ENCODE measurements at places on chromosomes 6 and 20.
A peak's percentile ranks its signal among the peaks of the same experiment; 100 is the strongest.

- DNase-seq = no peak
Measured at GRCh38 chr6:39892490-39893129, 41.7 kb downstream of the MOCS1 start.

DNA sequence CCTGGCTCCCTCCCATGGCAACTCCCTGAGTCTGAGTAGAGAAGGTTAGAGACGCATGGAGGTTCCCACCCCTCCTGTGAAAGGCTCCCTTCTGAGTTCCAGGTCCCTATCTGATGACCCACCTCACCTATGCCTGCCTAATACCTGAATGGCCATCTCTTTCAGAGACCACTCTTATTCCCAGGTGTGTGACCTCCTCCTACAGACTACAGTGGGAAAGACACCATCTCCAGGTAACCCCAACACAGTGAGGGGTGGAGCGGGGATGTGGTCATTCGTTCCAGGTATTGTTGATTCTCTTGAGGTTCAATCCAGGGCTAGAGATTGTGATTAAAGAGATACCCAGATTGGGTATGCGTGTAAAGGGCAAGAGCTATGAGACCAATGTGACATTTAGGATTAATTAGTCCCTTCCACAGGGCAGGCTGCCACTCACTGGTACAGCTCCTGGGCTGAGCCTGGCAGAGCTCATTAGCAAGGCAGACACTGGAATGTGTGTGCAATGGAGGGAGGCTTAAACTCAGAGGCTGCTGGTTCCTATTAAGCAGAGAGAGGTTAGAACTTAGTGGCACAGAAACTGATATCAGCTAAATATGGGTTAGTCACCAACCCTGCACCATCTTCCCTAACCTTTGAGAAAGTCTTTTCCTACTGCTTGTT lies 46.5 kb upstream of the IER3 start:
- DNase-seq = peak; percentile 47

- no peak for DNase-seq
Measured at GRCh38 chr6:166465003-166465399, 82.3 kb upstream of the MPC1 start.

- DNase-seq = peak; percentile 50
Measured at GRCh38 chr20:18058661-18059467, 1.1 kb upstream of the OVOL2 start.

DNA sequence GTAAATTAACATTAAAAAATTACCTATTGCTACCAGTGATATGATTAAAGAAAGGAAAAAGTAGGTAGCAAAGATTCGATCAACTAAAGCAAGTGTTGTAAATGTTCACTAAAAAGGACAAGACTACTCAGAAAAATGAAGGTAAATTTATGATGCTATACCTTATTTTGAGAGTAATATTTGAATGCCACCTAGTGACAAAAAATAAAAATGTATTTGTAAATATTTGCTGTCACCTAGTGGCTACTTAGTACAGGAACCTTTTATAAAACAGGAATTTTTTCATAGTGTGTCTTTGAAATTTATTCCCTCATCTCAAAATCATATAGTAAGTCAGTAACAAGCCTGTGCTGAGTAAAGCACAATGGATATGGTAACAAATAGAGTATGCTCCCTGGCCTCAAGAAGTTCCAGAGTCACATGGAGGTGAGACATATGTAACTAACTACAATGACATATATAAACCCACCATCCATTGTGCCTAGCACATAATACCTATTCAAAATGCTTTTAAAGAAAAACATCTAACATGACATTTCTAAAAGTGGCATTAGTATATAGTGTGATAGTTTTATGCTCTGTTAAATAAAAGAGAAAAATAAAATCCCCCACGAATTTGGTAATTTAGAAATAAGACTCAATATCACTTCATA lies 193.1 kb upstream of the SIM1 start:
- no peak for DNase-seq

- DNase-seq = no peak
Measured at GRCh38 chr6:41756354-41756753, 9.2 kb upstream of the PGC start.

DNA sequence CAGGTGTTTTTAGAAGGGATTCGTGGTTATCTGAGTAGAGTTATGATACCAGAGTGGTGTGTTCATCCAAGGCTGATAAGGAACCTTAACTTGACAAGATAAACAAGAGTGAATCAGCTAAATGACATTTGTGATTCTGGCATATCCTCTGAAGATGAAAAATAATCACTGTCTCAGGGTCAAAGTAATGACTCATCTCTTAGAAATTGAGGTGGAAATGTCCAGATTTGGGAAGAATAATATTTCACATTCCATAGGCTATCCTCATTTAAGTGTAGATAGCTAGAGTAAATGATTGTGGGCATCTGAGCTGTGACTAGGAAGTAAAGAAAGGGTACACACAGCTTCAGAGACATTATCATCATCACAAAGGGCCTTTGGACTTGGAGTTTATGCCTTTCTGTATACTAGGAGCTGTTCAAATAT lies 255.7 kb downstream of the GJA1 start:
- no peak for DNase-seq

GRCh38 chr6:122622479-122622878 lies 12.3 kb downstream of the PKIB start:
- DNase-seq = no peak

GRCh38 chr20:48096212-48096875 lies 311.1 kb upstream of the SULF2 start:
- DNase-seq = no peak

DNA sequence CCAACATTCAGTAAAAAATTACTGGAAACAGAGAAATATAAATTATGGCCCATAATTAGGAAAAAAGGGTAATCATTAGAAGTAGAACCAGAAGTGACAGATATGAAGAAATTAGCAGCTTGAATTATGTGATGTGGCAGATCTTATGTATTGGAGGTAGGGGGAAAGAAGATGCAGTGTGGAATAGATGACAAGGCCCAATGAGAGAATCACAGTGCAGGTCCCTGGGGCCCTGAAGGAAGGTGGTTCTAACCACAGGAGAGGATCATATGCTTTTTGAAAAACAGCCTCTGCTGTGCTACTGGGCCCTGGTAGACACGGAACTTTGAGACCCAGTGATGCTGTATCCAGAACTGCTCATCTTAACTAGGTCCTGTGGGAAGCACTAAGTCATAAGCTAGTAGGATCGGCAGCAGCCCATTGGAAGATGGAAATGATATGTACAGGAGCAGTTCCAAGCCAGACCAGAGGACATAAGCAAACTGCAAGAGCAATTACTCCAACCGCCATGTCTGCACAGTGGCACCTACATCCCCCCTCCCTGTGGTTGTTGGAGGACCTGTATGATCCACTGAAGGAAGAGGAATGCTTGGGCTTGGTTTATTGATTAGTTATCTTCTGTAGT lies 14.2 kb downstream of the HEBP2 start:
- DNase-seq = no peak

DNA sequence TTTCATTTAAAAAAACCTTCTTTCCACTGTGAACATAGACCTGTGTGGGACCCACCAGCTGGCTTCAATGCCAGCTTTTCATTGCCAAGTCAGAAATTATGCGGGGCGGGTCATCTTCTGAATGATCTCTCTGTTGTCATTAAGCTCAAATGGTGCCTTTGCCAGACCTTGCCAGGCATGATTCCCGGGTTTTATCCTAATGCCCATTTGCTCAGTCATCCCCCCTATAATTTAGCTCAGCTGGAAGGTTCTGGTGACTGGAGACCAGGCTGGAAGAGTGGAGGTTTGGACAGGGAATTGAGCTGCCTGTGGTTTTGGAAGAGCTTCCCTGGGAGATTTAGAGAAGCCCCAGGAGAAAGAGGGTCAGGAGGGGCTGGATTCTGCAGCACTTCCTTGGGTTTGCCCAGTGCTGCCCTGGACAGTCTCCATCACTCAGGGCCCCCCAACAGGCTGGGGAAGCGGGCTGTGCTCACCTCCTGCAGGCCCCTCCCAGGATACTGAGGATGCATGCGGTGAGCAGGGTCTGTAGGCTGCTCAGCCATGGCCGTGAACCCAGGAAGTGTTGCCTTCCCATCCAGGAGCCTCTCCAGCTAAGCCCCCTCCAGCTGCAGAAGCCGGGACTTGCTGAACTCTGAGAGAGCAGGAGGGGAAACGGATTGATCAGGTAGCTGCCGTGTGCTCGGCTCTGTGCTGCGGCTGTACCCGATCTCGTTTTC lies 273.0 kb downstream of the CDH4 start:
- no peak for DNase-seq

DNA sequence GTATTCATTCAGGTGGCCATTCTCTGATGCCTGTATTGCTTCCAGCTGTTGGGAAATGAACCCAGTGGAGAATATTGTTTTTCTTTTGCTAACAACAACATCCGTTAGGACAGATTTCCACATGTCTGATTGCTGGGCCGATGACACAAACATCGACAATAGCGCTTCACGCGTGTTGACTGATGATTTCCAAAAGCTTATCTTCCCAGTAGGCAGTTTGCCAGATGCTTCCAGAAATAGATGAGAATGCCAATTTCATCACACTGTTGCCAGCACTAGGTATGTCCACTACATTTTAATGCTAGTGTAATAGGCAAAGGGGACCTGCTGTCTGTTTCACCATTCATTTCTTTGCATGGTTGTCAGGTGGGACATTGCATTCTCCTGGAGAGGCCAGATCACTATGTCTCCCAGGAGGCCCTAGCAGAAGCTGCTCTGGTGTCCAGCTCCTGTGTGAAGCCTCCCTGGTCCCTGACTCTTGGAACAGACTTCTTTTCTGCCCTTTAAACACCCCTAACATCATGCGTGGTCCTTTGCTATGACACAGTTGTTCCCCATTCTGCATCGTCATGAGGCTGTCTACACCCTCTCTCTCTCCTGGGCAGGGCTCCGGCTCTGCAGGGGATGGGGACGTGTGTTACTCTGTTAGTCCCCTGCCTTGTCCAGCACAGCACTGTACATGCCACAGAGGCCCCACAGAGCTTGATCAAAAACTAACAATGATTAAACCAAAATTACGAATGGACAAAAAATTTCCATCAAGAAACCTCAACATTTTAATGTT lies 181.6 kb downstream of the CDH26 start:
- DNase-seq = no peak

GRCh38 chr6:147274012-147274411 lies 69.8 kb downstream of the STXBP5 start:
- no peak for DNase-seq

DNA sequence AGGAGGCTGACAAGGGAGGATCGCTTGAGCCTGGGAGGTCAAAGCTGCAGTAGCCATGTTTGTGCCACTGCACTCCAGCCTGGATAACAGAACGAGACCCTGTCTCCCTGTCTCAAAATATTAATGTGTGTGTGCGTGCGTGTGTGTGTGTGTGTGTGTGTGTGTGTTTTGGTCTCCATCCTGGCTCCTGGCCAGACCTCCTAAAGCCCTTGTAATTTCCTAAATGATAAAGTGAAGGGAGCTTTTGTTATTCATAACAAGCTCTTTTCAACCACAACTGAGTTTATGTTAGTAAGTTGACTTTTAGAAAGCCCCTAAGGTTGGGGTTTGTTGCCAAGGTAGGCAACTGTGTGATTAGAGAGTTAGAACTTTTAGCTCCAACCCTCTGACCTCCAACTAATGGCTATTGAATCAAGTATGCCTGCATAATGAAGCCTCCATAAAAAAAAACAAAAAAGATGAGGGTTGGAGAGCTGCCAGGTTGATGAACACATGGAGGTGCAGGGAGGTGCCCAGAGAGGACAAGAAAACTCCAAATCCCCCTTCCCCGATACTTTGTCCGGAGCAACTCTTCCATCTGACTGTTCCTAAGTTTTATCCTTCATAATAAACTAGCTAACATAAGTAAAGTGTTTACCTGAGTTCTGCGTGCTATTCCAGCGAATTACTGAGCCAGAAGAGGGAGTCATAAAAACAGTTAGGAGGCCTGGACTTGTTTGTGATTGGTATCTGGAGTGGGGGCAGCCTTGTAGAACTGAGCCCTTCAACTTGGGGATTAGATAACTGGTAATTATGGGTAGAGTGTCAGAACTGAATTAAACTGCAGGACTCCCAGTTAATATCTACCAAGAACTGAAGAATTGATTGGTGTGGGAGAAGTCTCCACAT lies 5.3 kb upstream of the AIF1 start:
- DNase-seq = no peak

DNA sequence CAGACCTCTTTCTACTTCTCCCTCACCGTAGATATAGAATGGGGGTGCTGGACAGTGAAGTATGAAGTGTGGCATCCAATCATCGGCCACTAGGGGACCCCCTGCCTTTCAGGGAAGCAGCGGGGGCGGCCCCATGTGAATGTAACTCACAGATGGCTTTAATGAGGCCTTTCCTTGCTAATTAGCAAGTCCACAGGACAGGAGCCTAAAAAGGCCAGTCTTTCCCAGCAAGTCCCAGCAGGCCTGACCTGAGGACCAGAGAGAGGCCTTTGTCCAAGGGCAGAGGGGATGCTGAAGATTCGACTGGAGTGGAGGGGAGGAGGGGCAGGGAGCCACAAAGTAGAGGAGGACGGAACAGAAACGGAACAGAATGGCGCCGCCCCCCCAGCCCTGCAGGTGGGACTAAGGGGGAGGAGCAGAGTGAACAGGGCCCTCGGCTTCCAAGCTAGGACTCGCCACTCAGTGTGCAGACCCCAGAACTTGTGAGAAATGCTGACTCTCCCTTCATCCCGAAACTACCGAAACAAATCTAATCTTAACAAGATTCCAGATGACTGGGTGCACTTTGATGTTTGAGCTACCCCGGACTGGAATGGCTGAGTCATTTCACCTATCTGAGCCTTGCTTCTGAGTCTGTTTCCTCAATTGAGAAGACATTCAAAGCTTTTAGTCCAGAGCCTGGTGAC lies 5.8 kb downstream of the C6orf132 start:
- peak; percentile 95 for DNase-seq

- no peak for DNase-seq
Measured at GRCh38 chr6:129646642-129647041, 63.3 kb downstream of the ARHGAP18 start.

DNA sequence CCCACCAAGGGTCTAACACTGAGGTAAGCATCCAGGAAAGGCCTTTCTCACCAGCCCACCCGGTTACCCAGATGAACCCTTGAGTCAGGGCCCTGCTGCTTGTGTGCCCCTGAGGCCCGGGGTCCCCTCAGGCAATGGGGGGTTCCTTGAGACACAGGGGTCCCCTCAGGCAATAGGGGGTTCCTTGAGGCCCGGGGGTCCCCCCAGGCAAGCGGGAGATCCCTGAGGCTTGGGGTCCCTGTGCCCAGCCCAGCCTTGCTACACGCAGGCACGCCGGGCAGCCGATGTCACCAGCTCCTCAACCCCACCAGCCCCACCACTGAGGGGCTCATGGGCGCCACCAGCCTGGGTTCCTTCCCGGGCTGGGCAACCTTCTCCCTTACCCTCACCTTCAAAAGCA lies 247.2 kb downstream of the TTLL2 start:
- no peak for DNase-seq

- no peak for DNase-seq
Measured at GRCh38 chr6:25558155-25558817, 93.7 kb upstream of the SCGN start.

DNA sequence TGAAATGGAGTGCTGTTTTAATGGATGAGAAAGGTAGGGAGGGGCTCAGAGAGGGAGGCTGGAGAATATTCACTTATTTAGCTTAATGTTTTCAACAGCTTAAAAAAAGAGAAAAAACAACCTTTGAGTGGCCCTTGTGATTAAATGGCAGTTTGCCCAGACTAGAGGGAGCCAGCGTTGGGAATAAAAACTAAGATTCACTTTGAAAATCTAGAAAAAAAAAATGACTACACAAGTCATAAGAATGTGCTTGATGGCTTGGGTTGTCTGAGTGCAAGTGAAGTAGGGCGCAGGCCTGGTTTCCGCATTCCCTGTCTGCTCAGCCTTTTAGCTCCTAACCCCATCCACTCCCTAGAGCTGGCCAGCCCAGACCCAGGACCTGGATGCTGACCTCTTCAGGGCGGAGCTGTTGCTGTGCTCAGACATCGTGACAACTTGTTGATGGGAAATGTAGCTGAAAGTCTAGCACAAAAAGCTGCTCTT lies 28.9 kb downstream of the UTRN start:
- no peak for DNase-seq

GRCh38 chr6:52754443-52754842 lies 8.8 kb downstream of the GSTA2 start:
- DNase-seq = no peak

All from iPS DF 19.7 (cell line).